Urinary bladder (tissue), 4 donors: ENCODE measurements at places on chromosomes 11 and 22. TPM values are rescaled to one million over a fixed set of nuclear protein-coding genes. Genes with fewer than 3 reads are reported as not detected.

DNA sequence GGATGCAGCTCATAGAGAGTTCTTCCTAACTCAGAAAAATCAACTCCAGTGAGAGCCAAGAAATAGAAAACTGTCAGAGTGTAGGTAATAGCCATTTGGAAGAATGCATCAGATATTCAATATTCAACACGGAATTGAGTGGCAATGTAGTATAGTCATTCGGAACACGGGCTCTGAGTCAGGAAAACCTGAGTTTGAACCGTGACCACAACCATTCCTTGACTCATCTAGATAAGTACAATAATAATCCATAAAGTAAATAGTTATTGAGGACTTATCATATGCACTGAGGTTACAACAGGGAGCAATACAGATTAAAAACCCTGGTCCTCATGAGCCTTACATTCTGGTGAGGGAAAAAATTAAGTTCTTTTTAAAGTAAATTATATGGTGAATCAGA lies 62.6 kb upstream of the PHF21A start:
- no peak for DNase-seq

- DNase-seq: peak; percentile 2
These were observed 16.6 kb downstream of the OR8A1 start for GRCh38 chr11:124586238-124586860.

- DNase-seq: no peak
These were observed 132.9 kb downstream of the C11orf58 start for GRCh38 chr11:16871368-16871767.

Gene TSPAN32
- total RNA-seq: 1.9 TPM

- no peak for DNase-seq
These were observed 122.2 kb upstream of the RCN1 start for GRCh38 chr11:31968461-31969358.

Gene CAPN1
- total RNA-seq: 94.3 TPM

Gene APOL1
- 22.9 TPM for total RNA-seq

- DNase-seq: no peak
These were observed 10.8 kb downstream of the PRR5L start for GRCh38 chr11:36306888-36307287.
